Neural crest cell (in vitro differentiated cells): ENCODE measurements at places on chromosomes 16 and 17.

GRCh38 chr17:42002792-42003301 lies 14.4 kb downstream of the DNAJC7 start:
- DNase-seq = no peak

GRCh38 chr16:24508614-24509013 lies 30.8 kb upstream of the RBBP6 start:
- no peak for DNase-seq

GRCh38 chr16:83742124-83742899 lies 65.5 kb upstream of the HSBP1 start:
- DNase-seq = no peak

DNA sequence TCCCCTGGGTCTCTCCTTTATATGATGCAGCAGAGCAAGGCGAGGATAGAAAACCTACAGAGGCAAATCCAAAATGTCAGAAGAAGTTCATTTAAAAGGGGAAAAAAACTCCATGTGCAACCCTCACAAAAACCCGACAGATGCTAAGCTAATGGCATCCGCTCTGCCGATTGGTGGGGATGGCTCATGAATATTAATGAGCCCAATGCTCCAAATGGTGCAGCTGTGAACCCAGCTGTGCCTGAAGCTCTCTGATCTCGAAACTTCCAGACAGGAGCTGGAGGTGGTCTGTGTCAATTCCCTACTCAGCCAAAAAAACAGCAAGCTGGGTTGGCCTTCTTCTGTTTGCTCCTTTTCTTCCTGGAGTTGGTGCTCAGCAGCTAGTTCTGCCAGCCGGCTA lies 15.5 kb downstream of the SNX11 start:
- DNase-seq = no peak

GRCh38 chr17:7018331-7018964 lies 4.4 kb upstream of the BCL6B start:
- no peak for DNase-seq

GRCh38 chr16:369275-369865 lies 968 bp downstream of the MRPL28 start:
- no peak for DNase-seq

- no peak for DNase-seq
Observed at GRCh38 chr17:77815127-77815905, 143.2 kb upstream of the TNRC6C start.

- no peak for DNase-seq
Observed at GRCh38 chr16:62254847-62255246, 218.6 kb upstream of the CDH8 start.

DNA sequence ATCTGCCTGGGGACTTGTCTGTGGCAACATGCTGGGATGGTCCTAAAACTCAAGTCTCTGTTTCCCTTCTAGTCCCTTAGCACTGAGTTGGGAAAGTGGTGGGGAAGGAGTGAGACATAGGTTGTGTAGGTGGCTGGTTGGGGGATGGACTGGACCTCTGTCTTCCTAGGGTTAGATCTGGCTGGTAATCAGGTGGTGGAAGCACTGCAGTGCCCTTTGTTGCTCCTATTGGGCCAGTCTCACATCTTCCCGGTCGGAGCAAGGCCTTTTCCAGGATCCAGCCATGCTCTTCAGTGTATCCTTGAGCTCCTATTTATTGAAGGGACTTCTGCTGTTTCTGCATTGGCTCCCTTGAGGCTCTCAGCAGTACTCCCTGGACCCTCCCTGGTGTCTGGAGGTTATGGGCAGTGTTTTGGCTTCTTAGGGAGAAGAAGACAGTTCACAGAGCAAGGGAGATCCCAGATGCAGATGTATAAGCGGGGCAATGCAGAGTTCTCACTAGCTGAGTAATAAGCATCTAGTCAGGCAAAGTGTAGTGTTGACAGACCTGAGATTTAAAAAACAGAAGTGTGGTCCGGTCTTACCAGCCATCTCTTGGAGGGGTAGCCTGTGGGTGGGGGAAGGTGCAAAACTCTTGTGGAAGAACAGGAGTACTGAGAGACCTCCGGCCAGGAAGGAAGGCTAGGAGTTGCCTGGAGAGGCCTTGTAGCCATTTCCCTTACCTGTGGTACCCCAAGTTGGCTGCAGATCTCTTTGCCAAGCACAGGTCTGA lies 1.3 kb upstream of the NUTF2 start:
- no peak for DNase-seq

GRCh38 chr16:51813609-51814008 lies 662.5 kb upstream of the SALL1 start:
- no peak for DNase-seq

GRCh38 chr17:55763856-55764255 lies 13.0 kb downstream of the PCTP start:
- DNase-seq = no peak

- no peak for DNase-seq
Observed at GRCh38 chr16:67539691-67540635, 11.3 kb downstream of the RIPOR1 start.

DNA sequence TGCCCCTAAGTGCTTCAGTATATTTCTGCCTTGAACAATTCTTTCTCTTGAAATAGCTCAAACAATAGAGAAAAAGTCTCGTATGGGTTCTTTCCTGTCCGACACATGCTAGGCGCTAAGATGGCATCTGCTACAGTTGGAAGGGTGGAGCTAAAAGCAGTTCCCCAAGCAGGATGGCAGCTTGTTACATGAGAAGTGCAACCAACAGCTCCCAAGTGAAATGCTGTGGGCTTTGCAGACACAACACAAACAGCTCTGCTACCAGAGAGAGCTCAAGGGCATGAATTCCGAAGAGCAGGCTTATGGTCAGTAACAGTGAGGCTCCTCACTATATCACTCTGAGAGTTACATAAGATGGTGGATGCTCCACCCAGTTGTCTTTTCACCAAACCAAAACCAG lies 83.8 kb downstream of the VPS53 start:
- DNase-seq = no peak

- no peak for DNase-seq
Observed at GRCh38 chr16:79811541-79811940, 211.0 kb upstream of the MAF start.

DNA sequence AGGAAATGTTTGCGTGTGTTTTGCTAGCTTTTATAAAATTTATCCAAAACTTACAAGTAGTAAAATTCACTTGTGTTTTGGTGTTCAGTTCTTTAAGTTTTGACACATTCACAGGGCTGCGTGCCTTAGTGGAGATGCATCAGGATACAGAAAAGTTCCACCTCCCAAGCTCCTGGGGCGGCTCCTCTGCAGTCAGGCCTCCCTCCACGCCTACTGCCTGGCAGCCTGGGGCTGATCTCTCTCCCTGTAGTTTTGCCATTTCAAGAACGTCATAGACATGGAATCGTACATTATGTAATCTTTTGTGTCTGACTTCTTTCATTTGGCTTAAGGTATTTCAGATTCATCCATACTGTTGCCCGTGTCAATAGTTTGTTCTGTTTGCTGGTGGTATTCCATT lies 27.2 kb upstream of the IRF8 start:
- no peak for DNase-seq

- DNase-seq = no peak
Observed at GRCh38 chr17:32555611-32556310, 69.0 kb downstream of the CDK5R1 start.

GRCh38 chr17:79461041-79461440 lies 149.8 kb downstream of the RBFOX3 start:
- no peak for DNase-seq

DNA sequence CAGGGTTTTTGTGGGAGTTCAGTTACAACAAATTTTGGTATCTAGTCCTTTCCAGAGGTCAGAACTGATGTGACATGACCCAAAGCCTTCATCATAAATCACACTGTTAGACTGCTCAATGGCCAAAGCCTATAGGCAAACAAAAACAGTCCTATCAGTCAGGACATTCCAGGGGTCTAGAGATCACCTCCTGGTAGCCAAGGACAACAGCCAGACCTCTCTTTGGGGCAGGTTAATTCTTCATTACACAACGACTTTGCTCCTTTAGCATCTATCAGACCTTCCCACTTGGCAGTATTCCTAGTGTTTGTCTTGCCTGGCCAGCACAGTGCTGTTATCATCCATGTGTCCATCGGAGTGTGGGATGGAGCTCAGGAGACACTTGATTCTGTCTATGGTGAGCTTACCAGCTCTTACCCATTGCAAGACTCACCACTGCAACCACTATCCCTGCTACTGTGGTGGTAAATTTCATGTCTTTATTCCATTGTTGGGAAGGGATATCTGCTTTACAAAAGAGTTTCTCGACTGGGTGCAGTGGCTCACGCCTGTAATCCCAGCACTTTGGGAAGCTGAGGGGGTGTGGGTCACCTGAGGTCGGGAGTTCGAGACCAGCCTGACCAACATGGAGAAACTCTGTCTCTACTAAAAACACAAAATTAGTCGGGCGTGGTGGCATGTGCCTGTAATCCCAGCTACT lies 95.5 kb upstream of the DHX40 start:
- DNase-seq = no peak

DNA sequence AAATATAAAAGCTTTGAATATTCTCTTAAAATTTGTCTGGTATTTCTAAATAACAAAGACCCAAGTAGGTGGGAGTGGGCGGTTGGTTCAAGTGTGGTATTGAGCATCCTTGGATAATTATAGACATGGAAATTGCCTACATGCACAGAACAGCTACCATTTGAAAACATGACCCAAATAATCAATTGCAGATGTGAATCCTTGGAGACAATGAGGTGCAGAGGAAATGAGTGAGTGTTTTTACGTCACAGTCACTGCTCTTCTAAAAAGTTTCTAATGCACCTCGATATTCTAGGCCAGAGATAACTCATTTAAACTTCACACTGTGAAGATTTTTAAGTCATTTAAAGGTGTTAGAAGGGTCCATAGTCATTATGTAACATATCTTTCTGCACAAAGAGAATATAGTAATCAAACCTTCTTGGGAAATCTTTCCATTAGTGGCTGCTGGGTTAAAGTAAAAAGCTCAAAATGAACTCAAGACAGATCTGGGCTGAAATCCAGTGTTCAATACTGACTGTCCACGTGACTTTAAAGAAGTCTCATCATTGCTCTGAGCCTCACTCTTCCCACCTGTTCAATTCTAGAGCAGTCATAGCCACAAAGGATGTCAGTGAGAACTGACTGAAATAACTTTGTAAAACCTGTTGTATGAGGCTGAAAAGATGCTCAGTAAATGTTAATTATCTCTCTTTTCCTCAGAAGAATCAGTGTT lies 144.5 kb downstream of the CDH11 start:
- no peak for DNase-seq

- no peak for DNase-seq
Observed at GRCh38 chr17:48385319-48385718, 44.7 kb downstream of the SKAP1 start.

DNA sequence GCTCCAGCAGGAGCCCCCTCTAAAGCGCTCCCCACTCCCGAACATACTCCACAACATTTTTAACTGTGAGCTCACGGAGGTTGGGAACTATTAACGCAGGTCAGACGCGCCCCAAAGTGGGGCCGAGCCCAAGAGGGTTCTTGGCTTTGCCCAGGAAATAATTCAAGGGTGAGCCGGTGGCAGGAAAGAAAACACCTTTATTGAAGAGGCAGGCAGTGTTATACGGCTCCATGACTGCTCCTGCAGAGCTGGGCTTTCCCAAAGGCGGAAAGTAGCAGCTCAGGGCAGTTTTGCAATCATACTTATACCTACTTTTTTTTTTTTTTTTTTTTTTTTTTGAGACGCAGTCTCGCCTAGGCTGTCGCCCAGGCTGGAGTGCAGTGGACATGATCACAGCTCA lies 6.2 kb downstream of the ADCY9 start:
- DNase-seq = no peak

GRCh38 chr16:261031-261691 lies 14.6 kb downstream of the RGS11 start:
- DNase-seq = no peak

DNA sequence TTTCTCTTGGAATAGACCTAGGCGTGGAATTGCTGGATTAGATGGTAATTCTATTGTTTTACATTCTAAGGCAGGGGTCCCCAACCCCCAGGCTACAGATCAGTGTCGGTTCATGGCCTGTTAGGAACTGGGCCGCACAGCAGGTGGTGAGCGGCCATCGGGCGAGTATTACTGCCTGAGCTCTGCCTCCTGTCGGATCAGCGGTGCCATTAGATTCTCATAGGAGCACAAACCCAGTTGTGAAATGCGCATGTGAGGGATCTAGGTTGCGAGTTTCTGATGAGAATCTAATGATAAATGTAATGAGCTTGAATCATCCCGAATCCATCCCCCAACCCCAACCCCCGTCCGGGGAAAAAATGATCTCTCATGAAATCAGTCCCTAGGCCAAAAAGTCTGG lies 23.0 kb downstream of the NLRC5 start:
- DNase-seq = no peak

DNA sequence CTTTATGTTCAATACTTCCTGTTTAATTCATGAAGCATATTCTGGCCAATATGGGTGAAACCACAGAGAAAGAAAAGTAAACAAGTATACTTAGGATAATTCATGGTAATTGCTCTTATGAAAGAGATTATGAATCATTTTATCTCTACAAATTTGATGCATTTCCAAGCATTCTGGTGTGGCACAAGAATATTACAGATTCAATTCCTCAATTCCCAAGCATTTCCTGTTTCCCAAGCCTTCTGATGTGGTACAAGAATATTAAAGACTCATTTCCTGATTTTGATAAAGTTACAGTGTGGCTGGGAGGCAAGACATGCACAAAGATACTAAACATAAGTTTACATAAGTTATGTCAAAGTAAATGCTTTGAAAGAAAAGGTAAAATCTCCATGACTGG lies 126.1 kb upstream of the NUDT7 start:
- DNase-seq = no peak

- DNase-seq = no peak
Observed at GRCh38 chr17:49210158-49211029, at the start of the genes ABI3 and GNGT2. Gene ABI3, plus strand, starts transcription at chr17:49210707. Its CDS starts 18 bp downstream, at chr17:49210725. Gene GNGT2, minus strand, starts transcription at chr17:49210574. Its CDS starts 3,152 bp downstream, at chr17:49207422.

DNA sequence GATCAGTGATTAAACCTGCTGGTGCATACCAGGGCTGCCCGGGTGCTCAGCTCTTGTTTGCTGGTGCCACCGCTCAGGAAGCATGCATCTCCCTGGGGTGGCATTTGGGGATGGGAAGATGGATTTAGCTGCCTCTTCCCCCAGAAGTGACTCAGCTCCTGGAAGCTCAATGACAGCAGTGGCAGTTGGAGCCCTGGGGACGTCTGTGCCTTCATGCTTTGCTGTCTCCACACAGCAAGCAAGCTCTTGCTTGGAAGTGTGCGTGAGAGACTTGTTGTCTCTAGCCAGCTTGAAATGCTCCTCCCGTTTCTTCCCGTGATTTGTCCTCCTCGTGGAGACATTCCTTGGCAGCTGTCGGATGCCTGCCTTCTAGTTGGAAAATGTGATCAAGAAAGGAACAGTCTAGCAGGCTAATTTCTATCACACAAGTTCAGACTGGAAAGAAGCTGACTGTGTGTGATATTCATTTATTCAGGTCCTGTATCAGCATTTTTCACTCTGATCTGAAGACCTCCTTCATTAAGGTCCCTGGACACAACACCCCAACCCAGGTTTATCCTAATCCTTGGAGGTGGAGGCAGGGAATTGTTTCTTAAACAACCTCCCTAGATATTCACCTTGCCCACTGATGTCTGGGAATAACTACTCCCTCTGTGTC lies 73.0 kb downstream of the BMERB1 start:
- DNase-seq = no peak

- no peak for DNase-seq
Observed at GRCh38 chr16:84661418-84662060, 13.2 kb downstream of the KLHL36 start.
